ENCODE measurements at places on chromosomes 16 and 17.

DNA sequence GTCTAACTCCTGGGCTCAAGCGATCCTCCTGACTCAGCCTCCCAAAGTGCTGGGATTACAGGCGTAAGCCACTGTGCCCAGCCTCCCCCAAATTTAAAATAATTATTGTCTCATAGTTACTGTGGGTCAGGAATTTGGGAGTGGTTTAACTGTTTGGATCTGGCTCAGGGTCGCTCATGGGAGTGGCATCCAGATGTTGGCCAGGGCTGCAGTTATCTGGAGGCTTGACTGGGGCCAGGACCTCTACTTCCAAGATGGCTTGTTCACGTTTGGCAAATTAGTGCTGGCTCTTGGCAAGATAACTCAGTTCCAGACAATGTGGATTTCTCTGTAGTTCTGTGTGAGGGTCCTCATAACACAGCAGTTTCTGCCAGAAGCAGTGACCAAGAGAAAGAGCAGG lies 8.0 kb downstream of the TEN1 start:
- no peak for DNase-seq

GRCh38 chr17:74085434-74085833 lies 118.0 kb upstream of the RPL38 start:
- no peak for DNase-seq

- peak; percentile 83 for DNase-seq
Measured at GRCh38 chr17:57130708-57131461, 45.8 kb downstream of the AKAP1 start.

GRCh38 chr17:38605411-38605840 lies 326 bp downstream of the SRCIN1 start:
- DNase-seq, result no peak

- no peak for DNase-seq
Measured at GRCh38 chr16:30974348-30974747, 10.7 kb upstream of the HSD3B7 start.

- DNase-seq, result no peak
Measured at GRCh38 chr17:65457183-65457582, 104.3 kb downstream of the AXIN2 start.

- no peak for DNase-seq
Measured at GRCh38 chr16:79849119-79849518, 248.6 kb upstream of the MAF start.

- DNase-seq, result no peak
Measured at GRCh38 chr17:37213927-37214326, 161.9 kb upstream of the C17orf78 start.

DNA sequence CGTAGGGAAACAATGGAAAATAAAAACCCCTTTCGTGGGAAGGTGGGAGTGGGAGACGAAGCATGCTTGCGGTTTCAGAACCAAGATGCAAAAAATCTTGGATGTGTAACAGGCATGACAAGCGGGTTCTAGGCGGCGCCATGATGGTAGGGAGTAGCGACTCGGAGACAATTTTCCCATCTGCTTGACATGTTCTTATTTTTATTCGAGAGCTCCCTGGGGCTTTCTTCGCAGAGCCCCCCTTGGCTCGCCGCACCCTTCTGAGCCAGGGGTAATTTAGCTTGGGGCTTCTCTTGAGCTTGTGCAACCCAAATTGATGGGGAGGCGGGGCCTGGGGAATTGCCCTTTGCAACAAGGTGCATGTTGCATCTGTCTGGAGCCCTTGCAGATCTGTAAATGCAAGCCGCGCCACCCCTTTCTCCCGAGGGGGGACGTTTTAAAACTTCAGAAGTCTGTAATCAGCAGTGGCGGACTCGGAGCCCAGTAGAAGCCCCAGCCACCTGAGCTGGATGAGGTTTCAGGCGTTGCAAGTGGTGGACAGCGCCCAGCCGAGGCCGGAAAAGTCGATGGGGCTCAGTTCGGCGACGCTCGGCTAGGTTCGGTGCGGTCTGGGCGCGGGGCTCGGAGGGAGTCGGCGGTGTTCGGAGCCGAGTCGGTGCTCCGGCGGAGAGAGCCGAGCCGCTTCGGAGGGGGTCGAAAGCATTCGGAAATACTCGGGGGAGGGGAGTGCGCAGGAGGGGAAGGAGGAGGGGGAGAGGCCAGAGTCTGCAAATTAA lies 2.9 kb downstream of the GNAO1 start:
- DNase-seq, result peak; percentile 48

- no peak for DNase-seq
Measured at GRCh38 chr17:49996121-49996494, 1.1 kb upstream of the DLX3 start.

- no peak for DNase-seq
Measured at GRCh38 chr16:8430401-8430800, 159.9 kb downstream of the TMEM114 start.

- DNase-seq, result peak; percentile 73
Measured at GRCh38 chr16:30902029-30902972, 5.9 kb downstream of the CTF1 start.

DNA sequence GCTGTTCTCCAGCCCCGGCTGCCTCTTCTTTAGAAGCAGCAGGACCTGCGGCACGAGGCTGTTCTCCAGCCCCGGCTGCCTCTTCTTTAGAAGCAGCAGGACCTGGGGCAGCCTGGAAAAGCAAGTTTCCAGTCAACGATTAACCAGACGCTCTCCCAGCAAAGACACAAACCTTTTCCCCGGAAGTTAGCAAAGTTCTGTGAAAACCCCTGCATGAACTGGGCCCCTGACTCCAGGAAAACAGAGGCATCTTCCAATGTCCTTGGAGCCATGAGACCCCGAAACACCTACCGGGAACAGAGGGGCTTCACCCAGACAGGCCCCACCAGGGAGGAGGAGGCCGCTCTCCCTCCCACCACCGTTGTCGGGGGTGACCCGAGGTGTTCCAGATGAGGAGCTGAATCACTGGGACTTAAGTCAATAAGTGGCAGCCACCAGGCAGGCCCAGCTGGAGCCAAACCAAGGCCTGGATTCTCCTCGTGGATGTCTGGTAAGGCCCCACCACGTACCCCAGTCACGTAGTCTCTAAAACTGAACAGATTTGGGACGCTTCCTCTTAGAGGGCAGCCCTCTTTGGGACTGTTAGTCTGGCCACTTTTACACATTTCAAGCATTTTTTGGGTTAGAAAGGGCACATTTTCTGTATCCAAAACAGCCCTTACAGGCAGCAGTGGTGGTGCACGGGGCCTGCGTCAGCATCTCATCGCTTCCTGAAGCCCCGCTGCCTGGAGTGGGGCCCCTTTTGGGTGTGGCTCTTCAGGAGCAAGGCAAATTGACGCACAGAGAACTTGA lies at the start of gene RPH3AL:
TSS of gene RPH3AL (minus strand) at position 387 of the 792 bp plus-strand sequence. CDS start 25,264 bp downstream, outside the sequence.
- peak; percentile 24 for DNase-seq

- peak; percentile 18 for DNase-seq
Measured at GRCh38 chr17:59856859-59857794, 35.6 kb downstream of the TUBD1 start.

- no peak for DNase-seq
Measured at GRCh38 chr16:66229651-66230050, 136.8 kb upstream of the CDH5 start.

DNA sequence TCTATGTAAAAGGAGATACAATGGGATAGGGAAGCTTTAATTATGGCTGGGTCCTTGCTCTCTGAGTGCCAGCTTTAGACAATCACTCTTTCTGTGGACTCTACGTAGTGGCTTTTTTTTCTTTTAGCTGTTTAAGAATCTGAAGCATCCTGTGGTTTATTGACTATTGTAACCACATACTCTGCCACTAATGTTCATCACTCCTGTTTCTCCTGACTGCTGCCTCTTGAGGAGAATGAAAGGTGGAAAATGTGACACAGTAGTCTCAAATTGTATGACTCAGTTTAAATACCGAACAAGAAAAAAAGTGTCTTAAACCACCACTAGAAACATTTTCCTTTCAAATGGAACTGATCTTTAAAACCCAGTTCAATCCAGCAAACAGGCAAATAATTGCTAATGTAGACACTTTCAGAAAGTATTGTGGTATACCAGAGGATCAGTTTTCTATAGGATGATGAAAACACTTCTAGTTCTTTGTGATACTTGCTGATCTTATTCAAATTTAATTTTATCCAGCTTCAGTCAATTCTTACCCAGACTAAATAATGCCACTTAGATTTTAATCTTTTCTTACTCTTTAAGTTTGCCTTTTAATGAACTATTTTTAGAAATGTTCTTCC lies 302.7 kb upstream of the PMFBP1 start:
- peak; percentile 92 for DNase-seq

DNA sequence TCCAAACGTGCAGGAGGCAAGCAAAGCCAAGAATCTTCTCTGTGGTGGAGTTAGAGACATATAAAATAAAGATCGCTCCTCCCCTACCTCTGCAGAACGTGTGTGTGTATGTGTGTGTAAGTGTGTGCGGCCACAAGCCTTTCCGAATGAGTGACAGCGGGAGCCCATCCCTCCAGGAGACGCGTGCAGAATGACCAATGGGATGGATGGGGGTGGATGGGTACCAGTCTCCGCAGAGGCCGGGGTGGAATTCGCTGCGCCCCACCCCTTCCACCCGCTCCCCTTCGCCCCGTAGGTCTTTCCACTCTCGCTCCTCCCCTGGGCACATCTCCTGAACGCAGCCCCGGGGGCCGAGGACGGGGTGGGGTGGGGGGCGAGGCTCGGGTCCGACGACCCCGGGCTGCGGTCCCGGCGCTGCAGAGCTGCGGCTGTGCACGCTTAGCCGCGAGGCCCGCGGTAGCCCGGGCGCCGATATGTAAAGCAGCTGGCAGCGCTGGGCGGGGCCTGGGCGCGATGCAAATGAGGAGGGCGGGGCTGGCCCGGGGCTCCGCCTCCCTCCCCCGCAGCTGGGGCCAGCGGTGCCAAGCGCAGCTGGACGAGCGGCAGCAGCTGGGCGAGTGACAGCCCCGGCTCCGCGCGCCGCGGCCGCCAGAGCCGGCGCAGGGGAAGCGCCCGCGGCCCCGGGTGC lies at the start of gene PRKCB:
TSS of gene PRKCB (plus strand) at position 594 of the 688 bp plus-strand sequence.
- peak; percentile 41 for DNase-seq

DNA sequence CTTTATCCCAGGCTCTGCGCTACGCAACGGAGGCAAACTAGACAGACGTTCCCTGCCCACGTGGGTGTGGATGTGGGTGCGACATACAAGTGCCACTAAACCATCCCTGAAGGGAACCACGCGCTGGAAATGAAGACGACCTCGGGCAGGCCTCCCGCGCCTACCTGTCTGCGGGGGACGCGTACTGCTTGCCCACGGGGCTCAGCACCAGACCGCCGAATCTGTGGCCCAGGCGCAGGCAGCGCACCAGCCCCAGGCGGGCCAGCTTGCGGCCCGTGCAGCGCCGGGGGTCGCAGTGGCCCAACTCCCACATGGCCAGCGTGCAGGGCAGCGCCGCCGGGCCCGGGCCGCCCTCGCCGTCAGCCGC lies 480 bp downstream of the TSR3 start:
- DNase-seq, result no peak

- no peak for DNase-seq
Measured at GRCh38 chr16:86249631-86250030, 260.7 kb upstream of the FOXF1 start.

GRCh38 chr17:59530531-59530930 lies 34.9 kb upstream of the DHX40 start:
- DNase-seq, result no peak

DNA sequence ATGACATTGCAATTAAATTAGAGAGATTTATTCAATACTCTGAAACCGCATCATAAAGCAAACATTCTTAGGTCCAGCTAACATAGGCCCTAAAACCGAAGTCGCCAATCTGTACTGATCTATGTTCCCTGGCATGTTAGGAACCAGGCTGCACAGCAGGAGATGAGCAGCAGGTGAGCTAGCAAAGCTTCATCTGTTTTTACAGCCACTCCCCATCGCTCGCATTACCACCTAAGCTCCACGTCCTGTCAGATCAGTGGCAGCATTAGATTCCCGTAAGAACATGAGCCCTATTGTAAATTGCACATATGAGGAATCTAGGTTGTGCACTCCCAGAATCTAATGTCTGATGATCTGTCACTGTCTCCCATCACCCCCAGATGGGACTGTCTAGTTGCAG lies 91.5 kb downstream of the PARN start:
- no peak for DNase-seq

GRCh38 chr16:87016046-87017035 lies 300.9 kb downstream of the C16orf95 start:
- DNase-seq, result no peak

DNA sequence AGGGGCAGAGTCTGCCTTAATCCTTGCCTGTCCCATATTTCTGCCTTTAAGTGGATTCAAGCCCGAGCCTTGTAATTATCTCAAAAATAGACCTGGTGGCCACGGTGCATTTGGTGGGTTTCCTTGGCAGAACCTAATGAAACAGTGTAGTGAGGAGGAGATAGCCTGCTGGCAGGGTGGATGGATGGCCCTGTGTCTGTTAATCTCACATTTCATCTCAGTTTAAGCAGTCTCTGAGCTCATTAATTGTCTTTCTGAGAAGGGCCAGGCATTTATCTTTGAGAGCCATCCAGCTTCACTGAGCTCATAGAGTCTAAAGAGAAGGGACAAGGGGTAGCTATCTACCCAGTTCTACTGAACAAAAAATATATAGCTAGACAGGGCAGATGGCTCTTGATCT lies 364.0 kb upstream of the EEF2KMT start:
- DNase-seq, result no peak

DNA sequence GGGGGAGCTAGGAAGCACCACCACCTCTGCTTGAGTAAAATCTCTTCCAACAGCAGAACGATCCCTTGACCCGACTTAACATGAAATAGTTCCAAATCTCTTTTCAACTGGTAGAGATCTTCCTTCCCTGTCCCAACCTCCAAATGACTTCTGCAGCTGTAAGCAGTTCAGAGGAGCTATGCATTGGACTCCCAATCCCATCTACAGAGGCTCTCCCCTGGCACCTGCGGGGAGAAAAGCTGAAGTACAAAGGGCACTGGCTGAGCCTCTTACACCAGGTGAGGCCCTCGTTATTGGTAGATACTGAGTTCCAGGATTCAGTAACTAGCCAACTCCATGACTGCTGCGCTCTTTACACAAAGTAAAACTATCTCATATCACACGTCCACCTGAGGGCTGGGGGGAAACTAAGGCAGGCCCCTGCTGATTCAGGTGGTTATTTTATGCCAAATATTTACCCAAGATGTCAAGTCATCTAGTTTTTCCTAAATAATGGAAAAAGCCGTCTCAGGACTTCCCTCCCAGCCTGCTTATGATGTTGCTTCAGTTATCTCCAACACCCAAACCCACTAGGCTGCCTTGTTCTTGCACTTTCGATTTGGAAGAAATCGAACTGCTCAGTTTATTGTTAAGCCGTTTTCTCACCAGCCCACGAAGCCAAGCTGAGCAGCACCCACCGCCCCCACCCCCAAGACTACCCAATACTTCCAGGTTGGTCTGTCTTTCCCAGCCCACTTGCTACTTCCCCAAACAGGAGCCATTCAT lies 3.2 kb downstream of the ACTG1 start:
- no peak for DNase-seq
